ENCODE measurements at places on chromosomes 3 and 15. TPM values are rescaled to one million over a fixed set of nuclear protein-coding genes. Genes with fewer than 3 reads are reported as not detected.
A peak's percentile ranks its signal among the peaks of the same experiment; 100 is the strongest.

DNA sequence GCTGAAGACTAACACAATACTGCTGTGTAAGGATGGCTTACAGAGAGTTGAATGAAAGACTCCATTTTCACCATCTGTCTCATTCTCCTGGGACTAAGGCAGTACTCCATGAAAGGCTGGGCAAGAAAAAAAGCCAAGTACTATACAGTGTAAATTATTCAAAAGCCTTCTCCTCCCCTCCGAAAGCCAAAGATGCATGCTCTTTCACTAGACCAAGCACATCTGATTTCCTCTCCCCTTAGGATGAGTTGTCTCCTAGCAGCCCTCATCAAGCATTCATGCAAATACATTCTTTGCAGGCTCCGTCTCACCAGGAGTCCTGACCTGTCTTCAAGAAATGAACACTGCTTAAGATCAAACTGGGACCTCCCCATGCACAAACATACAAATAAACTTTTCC, 133.5 kb upstream of the THBS1 start:
- DNase-seq, result no peak

- no peak for DNase-seq
Measured at GRCh38 chr3:33975463-33975862, 177.0 kb downstream of the PDCD6IP start.

- DNase-seq, result no peak
Measured at GRCh38 chr3:174859756-174860155, 622 bp downstream of the NAALADL2 start.

DNA sequence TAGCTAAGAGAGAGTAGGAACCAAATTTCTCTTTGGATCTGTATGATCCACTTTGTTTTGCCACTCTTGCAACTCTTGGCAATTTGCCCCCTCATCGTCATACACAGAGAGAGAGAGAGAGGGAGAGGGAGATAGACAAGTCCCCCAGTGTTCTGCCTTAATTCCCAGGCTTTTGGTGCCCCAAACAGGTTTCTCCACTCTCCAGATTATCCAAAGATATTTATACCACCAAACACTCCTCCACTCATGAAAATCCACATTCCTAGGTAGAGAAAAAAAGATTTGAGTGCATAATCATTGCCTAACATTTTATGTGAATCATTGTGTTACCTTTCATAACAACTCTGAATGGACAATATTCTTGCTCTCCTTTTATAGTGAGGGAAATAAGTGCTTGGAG, 15.3 kb downstream of the ACP3 start:
- DNase-seq, result no peak

- DNase-seq, result no peak
Measured at GRCh38 chr3:85481411-85482212, 522.8 kb downstream of the CADM2 start.

GRCh38 chr3:27426926-27427325, 57.3 kb downstream of the SLC4A7 start:
- no peak for DNase-seq

- DNase-seq, result no peak
Measured at GRCh38 chr15:64930778-64931371, 19.2 kb downstream of the ANKDD1A start.

GRCh38 chr15:22786868-22787698, 639 bp downstream of the NIPA1 start:
- DNase-seq, result peak; percentile 22

DNA sequence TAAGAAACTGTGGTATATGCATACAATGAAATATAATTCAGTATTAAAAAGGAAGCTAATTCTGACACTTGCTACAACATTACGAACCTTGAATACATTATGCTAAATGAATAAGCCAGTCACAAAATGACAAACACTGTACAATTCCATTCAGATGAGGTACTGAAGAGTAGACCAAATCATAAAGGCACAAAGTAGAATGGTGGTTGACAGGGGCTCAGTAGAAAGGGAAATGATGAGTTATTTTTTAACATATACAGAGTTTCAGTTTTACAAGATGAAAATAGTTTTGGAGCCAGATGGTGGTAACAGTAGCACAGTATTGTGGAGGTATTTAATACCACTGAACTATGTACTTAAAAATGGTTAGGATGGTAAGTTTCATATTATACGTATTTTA, 254.6 kb upstream of the RBMS3 start:
- no peak for DNase-seq

- DNase-seq, result no peak
Measured at GRCh38 chr3:47418167-47419082, 37.6 kb downstream of the PTPN23 start.

GRCh38 chr15:27731776-27732175, 367.3 kb downstream of the OCA2 start:
- no peak for DNase-seq

DNA sequence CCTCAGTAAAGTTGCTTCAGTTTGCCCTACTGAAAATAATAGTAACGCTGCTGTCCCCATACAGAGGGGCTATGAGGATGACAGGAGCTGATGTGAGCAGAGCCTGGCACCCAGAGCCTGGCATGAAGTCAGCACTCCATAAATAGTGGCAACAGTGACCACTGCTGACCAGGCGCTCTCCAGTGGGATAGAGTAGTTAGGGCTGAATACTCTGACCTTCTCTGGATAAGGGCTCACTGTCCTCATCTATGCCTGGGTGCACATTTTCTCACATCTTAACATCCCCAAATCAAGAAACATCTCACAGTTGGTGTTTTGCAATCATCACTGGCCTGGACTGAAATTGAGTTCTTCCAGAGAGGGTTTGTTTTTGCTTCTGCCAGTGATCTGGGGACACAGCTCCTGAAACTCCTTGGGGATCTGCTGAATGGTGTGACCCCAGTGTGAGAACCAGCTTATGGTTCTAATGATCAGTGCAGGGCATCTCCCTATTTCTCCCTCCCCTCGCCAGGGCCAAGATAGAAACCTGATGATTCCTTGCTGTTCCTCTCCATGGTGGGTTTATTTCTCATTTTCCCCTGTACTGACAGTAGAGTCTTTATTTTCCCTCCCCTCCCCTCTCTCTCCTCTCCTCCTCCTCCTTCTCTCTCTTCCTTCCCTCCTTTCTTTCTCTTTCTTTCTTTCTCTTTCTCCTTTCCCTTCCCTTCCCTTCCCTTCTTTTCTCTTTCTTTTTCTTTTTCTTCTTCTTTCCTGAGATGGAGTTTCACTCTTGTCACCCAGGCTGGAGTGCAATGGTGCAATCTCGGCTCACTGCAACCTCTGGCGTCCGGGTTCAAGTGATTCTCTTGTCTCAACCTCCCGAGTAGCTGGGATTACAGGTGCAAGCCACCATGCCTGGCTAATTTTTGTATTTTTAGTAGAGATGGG, 3.5 kb upstream of the PCSK6 start:
- DNase-seq, result no peak

DNA sequence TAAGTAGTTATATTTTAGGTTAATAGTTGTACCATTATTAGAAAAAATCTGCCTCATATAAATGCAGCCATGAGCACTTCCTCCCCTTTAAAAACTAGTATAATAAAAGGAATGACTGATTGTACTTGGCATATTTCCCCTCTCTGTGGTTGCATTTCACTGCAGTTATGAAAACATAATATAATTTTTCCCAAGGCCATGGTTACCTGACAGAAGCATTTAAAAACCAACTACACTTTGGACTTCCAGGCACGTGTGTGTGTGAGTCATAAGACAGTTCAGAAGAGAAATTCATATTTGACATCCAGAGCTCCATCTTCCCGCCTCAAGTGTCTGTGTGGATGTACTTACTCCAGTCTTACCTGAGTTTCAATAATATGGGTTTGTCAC, 828.2 kb upstream of the CFAP20DC start:
- DNase-seq, result no peak

DNA sequence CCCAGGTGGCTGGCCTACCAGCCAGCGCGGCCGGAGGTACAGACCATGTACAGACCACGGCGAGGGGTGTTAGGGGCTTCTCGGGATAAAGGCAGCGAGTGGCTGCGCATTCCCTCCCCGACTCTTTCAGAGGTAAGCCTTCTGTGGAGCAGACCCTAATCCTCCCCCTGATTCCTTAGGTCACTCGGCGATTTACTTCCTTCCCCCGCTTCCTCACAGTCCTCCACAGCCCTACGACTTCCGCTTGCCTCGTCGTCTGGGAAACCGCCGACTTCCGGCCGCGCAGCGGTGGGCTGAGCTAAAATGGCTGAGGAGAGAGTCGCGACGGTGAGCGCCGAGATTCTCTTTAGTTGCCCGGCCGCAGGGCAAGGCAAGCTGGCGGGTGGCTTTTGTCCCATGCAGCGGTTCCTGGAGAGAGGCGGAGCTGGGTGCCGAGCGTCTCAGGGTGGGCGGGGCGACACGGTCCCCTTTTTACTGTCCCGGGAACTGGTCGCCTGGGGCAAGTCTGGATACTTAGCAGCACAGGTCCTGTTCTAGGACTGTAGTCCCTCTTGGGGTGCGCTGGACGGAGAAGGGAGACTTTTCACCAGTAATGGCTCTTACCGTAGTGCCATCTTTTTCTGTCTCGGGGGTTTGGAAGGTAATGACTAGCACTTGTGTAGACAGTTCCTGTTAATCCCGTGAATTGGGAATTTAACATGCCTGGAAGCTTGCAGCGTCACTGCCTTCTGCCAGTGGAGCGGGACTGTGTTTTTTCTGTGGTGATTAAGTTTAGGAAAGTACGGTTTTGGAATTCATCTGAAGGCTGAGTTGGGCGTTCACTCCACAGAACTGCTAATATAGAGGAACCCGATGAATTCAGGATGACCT, at the start of the genes BBS4 and HIGD2B:
Gene BBS4, plus strand, starts transcription at position 283 of the 870 bp plus-strand sequence. Its CDS starts 21 bp downstream, at position 304.
Gene HIGD2B, minus strand, starts transcription at position 258 of the 870 bp plus-strand sequence. CDS start 9,808 bp downstream, outside the sequence.
- peak; percentile 90 for DNase-seq

DNA sequence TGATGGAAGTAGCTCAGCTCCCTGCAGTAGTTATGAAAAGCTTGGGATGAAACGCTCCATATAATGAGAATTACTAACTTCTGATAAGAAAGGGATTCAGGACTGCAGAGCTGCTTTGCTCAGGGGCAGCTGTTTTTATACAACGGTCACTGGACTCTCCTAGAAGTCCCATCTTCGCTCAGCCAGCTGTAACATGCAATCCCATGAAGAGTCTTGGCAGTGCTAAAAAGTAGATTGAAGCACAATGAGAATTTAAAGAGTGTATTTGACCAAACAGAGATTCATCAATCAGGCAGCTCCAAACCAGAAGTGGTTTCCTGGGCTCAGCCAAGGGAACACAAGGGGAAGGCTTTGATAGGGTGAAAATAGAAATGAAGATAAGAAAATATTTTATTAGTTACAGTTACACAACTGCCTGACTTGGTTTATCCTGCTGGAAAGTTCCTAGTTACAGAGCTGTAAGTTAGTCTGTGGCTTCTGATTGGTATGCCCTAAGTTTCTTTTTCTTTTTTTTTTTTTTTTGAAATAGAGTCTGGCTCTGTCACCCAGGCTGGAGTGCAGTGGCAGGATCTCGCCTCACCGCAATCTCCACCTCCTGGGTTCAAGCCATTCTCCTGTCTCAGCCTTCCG, 24.1 kb downstream of the SIDT1 start:
- no peak for DNase-seq

- no peak for DNase-seq
Measured at GRCh38 chr3:98763076-98763475, at the start of gene ST3GAL6. Gene ST3GAL6, plus strand, starts transcription at chr3:98763340. Its CDS starts 5,101 bp downstream, at chr3:98768441.

TICRR gene
- total RNA-seq, result 4.0 TPM

WNT5A gene
- 21.7 TPM for total RNA-seq

DGKG gene
- 2.6 TPM for total RNA-seq

NDN gene
- 43.3 TPM for total RNA-seq

ARGFX gene
- not detected for total RNA-seq

ALDH1A2 gene
- total RNA-seq, result 0.99 TPM

CPLX3 gene
- not detected for total RNA-seq

RTP4 gene
- 1.6 TPM for total RNA-seq

CLDN1 gene
- 1.3 TPM for total RNA-seq
